ENCODE measurements at places on chromosomes 2 and 18.

DNA sequence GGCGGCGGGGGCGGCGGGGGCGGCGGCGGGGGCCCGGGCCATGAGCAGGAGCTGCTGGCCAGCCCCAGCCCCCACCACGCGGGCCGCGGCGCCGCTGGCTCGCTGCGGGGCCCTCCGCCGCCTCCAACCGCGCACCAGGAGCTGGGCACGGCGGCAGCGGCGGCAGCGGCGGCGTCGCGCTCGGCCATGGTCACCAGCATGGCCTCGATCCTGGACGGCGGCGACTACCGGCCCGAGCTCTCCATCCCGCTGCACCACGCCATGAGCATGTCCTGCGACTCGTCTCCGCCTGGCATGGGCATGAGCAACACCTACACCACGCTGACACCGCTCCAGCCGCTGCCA, 644 bp downstream of the ONECUT2 start:
- DNase-seq, result no peak

GRCh38 chr2:170161516-170162270, 16.3 kb upstream of the MYO3B start:
- no peak for DNase-seq

- no peak for DNase-seq
These were observed 76.7 kb downstream of the MERTK start for GRCh38 chr2:111975053-111975552.

DNA sequence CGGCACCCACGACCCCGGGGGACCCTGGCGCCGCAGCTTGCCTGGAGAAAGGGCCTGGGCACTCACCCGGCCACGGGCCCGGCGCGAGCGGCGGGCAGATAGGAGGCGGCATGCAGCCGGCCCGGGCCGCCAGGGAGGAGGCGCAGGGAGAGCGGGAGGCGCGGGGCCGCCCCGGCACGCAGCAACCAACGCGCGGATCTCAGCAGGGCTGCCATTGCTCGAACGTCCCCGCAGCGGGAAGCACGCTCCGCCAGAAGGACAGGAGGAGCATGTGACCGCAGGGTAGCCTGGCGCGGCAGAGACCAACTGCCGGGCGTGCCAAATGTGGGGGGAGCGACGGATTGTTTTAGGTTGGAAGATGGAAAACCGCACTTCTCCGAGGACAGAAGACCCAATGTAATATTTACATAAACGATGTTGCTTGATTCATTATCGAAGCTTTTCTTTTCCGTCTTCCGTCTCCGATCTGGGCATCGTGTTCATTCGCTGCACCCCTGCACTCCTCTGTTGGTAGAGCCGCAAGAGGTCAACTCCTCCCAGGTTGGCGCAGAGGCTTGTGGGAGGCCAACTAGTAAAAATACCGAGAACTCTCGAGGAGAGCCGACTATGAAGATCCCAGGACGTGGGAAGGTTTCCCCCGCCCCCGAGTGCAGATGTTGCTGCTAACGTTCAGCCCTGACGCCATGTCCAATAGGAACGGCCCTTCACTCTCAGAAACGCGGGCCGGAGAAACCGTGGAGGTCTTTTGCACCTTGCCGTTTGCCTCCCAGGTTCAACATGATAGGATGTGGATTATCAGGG, at the start of gene LRPPRC:
LRPPRC (minus strand) TSS at position 257 of the 801 bp plus-strand sequence; CDS start at position 215, 42 bp downstream.
- DNase-seq, result peak; percentile 80

DNA sequence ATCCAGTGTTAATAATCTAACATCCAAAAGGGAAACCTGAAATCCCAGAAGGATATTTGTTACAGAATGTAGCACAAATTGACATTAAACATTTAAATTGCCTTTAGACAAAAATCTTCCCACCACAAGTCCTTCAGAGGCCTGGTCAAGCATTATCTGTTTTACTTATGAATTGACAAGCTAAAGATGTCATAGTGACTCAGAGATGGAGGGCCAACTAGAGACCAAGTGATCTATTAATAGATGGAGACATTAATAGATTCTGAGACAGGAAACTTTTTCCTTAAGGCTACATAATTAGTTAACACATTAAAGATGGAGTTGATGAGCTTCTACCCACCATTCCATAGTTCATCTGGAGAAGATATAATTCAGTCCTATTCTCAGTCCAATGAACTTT, 526.2 kb downstream of the IRS1 start:
- no peak for DNase-seq

- no peak for DNase-seq
These were observed 52.1 kb downstream of the RHBDD1 start for GRCh38 chr2:226887940-226888339.

GRCh38 chr2:30511122-30512083, 64.4 kb downstream of the LCLAT1 start:
- DNase-seq, result no peak

DNA sequence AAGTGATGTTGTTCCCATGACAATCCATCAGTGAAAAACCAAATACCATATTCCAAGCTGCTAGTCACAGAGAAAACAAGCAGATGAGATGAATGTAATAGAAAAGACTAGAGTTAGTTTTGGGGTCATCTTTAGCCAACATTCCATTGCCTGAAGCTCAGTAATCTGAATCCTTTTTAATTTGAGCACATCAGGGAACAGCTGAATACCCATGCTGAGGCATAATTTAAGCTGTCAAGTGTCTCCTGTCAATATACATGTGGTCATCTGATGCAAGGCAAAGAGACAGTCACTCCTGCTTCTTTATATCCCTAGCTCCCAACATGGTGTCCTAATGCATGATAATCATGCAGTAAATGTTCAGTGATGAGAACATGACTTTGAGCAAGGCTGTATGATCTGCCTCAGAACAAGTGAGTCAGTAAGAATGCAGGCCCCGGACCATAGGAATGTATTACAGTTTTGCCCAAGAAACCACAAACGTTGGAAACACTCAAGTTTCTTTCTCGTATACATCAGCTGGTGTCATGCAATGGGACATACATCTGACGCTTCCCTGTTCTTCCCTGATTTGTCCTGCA, 48.0 kb downstream of the CDK15 start:
- no peak for DNase-seq

DNA sequence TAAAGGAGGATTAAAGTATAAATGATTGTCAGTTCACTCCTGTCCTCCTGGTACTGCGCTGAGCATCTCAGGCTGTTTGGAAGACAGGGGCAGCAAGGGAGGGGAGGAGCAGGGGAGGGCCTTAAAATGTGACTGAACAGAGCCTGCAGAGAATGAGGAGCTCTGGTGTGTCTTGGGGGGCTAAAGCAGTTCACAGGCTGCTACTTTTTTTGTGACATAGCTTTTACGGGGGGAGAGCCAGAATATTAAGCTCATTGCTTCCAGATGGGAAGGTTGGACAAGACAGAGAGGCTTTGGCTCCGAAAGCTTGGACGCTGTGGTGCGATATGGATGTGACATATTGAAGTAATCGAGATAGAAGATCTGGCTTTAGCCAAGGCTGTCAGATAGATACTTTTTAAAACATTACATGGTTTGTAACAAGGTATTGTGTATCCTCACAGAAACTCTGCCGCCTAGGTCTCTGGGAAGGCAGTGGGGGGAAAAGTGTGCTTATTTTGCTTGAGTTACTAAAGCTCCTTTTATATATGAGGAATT, 40.5 kb downstream of the RDH14 start:
- no peak for DNase-seq

GRCh38 chr2:36485521-36485920, 112.4 kb downstream of the FEZ2 start:
- DNase-seq, result no peak

GRCh38 chr2:108171657-108172056, 68.1 kb upstream of the SULT1C3 start:
- DNase-seq, result no peak

GRCh38 chr2:127615511-127616166, 30.3 kb upstream of the GPR17 start:
- no peak for DNase-seq

DNA sequence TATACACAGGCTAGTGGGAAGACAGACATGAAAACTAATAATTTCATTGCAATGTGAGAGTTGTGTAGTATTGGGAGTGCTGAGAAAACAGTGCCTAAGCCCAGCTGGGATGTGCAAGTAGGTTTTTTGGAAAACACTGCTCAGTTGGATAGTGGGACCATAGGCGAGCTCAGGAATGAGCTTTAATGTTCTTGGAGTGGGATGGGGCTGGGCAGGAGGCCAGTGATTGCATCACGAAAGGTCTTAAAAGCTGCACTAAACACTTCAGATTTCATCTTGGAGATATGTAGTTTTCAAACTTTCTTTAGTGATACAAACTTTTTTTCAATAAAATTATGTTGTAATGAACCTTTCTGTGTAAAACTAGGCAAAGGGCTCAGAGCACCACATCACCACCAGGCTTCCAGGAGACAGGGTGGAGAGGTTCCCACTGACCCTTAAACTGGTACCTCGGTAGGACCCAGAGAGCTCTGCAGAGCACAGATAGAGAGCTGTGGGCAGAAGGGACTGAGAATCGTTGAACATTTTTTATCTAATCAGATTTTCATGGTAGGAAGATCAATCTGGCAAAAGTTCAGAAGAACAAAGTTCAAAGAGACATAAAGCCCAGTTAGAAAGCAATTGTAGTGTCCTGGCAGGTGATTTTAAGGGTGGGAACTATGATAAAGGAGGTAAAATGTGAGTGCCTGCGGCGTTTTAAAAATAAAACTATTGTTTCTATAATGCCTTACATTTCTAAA, 176.2 kb downstream of the TRABD2A start:
- DNase-seq, result no peak

DNA sequence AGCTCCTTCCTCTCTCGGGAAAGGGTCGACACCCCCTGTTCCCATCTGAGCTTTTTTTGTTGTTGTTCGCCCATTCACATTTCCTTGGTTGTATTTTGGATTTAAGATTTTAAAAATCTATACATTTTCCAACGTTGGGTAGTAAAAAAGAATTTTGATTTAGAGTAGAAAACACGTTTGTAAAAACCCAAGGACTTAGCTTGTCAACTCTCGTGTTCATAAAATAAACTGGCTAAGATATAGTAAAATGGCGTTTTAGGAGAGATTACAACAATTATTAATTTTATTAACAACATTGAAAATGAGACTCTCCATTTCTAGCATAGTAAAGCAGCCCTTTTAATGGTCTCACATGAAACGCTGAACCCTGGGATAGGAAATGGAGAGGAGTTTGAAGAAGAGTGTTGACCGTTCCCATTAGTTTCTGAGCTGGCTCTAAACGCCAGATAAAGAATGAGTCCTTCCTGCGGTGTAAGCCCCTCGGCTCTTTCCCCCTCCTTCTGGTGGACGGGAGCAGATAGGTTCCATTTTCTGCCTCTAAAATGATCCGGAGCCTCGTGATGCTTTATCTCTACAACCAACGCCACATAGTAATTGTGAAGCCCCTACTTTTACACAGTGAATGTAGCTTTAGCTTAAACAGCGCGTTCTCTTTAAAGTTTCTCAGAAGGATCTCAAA, 24.0 kb upstream of the ZNF516 start:
- no peak for DNase-seq

- DNase-seq, result no peak
These were observed 38.1 kb downstream of the PKDCC start for GRCh38 chr2:42085706-42086487.

DNA sequence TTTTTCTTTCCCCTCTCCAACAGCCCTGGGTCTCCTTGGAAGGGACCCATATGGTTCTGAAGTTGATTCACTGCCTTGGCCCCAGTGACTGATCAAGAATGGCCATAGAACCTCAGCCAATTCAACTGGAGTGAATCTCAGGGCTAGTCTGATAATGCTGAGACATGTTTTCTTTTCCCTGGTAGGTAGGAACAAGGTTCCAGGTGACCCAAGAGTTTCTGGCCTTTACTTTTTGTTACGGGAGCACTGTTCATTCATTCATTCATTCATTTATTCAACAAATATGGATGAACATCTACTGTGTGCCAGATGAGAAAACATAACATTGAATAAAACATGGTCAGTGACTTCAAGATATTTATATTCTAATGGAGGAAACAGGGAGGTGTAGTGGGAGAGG, 3.1 kb upstream of the ZCCHC2 start:
- no peak for DNase-seq

DNA sequence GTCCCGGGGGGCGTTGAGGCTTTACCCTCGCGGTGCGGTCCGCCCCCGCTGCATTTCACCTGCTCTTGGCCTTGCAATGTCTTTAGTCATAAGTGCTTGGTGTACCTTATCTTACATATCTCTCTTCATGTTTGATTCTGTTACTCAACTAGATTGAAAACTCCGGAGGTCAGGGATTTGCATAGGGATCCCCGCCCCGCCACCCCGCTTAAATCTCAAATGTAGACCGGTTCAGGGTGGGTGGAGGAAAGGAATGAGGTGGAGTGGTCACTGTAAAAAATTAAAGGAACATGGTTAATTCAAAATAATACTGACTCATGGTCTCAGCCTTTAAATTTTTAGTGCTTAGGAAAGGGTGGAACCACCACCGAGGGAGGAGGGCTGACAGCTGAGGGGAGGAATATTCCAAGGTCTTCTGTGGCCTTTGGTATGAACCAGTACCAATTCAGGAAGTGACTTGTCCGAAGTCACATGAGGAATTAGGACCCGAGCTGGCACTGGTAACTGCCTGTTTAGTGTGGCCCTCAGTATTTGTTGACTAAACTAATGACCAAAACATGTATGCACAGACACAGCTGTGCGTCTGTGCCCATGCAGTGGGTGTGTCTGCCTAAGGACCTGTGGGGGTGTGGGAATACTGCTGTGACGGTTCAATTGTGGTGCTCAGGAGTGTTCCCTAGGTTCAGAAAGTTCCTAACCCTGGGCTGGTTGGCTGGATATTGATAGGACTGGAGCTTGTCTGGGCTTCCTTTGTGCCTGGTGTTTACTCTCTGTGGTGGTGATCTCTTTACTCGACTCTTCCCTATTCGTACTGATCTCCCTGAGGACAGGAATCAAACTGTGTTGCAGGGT, 1.0 kb downstream of the PLEKHB2 start:
- DNase-seq, result no peak

DNA sequence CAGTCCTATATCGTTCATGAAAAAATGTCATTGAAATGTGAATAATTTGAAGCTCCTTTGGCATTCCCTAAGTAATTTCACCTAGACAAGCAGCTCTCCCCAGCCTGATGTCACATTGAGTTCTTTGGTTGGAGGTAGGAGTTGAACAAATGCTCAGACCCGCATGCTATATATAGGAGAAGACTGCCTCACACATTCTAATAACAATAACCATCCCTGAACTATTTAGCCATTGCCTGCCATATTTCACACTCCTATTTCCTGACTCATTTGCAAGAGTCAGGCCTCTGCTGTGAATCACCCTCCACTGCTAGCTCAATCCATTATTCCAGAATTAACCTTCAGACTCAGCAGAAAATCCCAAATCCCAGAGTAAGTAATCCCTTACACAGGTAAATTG, 256.6 kb upstream of the ACVR2A start:
- no peak for DNase-seq

DNA sequence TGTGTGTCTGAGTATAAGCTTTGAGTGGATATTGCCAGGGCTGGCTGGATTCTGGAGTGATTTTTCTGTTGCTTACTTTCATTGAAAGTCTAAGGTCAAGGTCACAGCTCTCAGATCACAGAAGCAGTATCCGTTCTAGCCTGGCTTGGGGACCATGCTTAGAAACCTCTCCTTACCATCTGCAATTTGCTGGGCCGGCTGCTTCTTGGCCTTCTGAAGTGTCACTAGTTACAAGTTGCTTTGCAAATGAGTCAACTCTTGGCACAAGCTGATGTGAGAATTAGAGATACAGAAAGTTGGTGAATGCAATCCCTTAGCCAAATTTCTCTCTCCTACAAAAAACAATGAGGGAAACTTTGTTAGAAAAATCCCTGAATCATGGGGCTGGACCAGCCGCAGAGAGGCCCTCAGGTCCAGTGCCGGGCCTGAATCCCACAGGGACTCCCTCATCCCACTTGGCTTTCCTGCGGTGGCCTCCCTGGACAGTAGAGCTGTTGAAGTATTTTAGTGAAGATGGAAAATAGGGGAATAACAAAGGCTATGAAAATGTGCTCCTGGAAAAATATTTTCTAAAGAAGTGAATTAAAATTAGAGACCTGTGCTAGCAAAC, 92.7 kb upstream of the CNGA3 start:
- no peak for DNase-seq

All from GM19239 (cell line).